HFFc6 (cell line): ENCODE measurements at places on chromosomes 11 and 22.

DNA sequence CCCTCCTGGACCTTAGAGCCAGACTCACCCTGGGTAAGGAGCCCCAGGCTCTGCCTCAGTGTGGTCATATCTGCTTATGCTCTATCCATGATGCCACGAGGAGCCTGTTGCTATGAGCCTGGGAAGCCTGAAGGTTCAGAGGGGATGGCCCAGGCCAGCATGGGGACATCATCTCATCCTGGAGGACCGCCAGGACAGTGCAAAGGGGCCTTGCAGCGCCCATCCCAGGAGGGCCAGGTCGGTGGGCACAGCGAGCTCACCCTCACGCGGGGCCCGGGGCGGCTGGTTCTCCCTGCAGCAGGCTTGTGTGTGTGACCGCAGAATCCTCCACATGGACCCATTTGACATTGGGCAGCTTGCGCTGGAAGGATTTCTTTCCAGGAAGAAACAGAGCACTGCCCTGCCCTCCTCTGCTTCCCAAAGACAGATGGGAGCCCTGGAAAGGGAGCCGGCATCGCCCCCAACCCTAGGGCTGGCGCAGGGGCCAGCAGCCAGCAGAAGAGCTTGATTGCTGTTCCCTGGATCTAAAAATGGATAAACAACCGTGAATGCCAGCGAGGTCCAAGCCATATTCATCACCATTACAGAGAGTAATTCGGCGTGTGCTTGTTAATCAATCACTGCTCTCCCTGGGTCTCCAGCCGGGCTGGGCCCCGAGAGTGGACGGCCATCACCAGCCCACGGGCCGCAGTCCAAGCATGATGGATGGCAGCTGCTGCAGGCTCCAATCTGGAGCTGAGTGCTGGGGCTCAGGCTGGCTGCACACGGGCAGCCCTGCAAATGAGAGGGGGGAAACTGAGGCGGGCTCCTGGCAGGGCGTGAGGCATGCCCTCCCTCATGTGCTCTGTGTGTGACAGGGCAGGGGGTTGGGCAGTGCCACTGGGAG, 739.7 kb downstream of the BRD1 start:
- peaks cover 6% of the 10 kb centered on the region; the same call in 1 of the 2 replicates for H3K36me3 ChIP-seq
- H3K4me3 ChIP-seq, result no peak overlapping the region
- no peak overlapping the region for H3K27ac ChIP-seq
- no peaks in the 10 kb centered on the region for H3K4me1 ChIP-seq

GRCh38 chr11:125941267-125941618, 4.6 kb upstream of the VSIG10L2 start:
- H3K27me3 ChIP-seq, result peaks cover 29% of the 10 kb centered on the region
- H3K4me3 ChIP-seq, result no peak overlapping the region
- no peak for DNase-seq
- H3K27ac ChIP-seq, result no peak overlapping the region

GRCh38 chr11:97815667-97816066, 1205.1 kb upstream of the CNTN5 start:
- no peak for DNase-seq
- H3K36me3 ChIP-seq, result no peaks in the 10 kb centered on the region; the same call in 1 of the 2 replicates
- H3K27me3 ChIP-seq, result peaks cover 2% of the 10 kb centered on the region
- H3K4me1 ChIP-seq, result peaks cover 27% of the 10 kb centered on the region
- no peak overlapping the region for H3K4me3 ChIP-seq

GRCh38 chr11:100731471-100731870, 44.4 kb downstream of the ARHGAP42 start:
- no peaks in the 10 kb centered on the region for H3K36me3 ChIP-seq
- no peaks in the 10 kb centered on the region; the same call in 1 of the 2 replicates for H3K27me3 ChIP-seq
- H3K4me3 ChIP-seq, result no peak overlapping the region
- no peak overlapping the region for H3K27ac ChIP-seq
- DNase-seq, result no peak

DNA sequence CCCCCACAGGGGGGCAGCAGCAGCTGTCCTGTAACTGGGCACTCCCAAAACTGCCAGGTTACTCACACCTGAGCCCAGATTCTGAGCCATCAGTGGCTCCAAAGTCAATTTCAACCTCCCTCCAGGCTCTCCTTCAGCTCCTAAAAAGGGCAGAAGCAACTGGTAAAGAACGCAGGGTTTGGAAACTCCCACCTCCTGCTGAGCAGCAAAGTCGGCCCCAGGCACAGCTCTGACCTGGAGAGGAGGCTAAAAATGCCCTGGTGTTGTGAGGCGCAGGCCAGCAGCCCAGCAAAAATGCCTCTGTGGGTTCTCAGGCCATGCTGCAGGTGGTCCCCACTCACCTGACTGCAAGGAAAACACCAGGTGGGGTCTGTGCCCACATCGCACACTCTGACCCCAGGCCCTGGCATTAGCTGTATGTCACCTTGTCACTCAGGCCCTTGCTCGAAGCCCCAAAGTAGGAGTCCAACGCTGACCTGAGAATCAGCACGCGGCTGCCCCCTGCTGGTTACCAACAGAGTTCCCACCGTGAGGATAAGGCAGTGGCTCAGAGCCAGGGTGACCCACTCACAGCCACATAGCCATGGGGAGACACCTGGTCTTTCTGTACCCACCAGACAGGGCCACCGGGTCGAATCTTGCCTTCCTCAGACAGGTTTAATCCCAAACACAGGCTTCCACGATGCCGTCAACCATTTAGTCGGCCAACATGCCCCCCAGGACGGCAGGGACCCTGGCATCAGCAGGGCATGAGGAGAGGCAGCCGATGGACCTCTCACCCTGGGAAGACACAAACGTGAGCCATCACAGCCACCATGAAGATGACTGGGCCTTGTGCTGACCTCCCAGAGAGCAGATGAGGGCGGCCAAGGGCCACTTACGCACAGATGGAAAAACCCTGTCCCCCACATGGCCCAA, 11.1 kb downstream of the POLR3H start:
- no peak overlapping the region for H3K4me3 ChIP-seq
- peak overlapping the region; percentile 24 for H3K27ac ChIP-seq
- DNase-seq, result peak; percentile 48
- peaks cover 12% of the 10 kb centered on the region for H3K36me3 ChIP-seq
- no peaks in the 10 kb centered on the region; the same call in 1 of the 2 replicates for H3K4me1 ChIP-seq

DNA sequence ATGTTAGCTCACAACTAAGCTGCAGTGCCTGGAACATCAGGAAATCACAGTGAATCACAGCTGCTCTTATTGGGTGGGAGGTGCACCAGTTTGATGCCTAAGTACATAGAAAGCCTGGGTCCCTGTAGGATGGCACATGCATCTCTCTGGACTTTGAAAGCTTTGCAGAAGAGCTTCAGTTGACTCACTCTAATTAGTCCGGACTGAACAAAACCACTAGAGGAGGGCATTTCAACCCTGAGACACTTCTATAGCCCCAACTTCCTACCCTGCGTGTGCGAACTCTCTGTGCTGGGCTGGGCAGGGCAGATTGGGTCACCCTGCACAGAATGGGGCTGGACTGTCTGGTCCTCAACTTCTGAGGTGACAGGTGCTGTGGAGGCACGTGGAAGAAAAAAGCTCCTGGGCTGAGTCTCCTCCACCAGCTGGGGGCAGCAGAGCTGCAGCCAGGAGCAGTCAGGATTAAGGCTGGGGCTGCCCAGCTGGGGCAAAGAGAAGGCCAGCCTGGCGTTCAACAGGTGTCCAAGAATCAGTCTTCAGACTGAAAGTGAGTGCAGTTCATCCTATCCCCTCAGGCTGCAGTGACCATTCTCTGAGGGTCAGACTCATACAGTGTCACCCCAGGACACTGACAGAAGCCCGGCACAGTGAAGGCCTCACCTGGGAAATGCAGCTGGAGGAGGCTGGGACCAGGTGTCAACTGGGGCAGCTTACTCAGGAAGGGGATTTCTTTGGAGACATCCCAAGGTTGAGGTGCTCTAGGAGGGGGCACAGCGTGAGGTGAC, 22.1 kb downstream of the GGTLC2 start:
- peaks cover 14% of the 10 kb centered on the region for H3K27me3 ChIP-seq
- H3K27ac ChIP-seq, result no peak overlapping the region
- no peaks in the 10 kb centered on the region for H3K36me3 ChIP-seq

DNA sequence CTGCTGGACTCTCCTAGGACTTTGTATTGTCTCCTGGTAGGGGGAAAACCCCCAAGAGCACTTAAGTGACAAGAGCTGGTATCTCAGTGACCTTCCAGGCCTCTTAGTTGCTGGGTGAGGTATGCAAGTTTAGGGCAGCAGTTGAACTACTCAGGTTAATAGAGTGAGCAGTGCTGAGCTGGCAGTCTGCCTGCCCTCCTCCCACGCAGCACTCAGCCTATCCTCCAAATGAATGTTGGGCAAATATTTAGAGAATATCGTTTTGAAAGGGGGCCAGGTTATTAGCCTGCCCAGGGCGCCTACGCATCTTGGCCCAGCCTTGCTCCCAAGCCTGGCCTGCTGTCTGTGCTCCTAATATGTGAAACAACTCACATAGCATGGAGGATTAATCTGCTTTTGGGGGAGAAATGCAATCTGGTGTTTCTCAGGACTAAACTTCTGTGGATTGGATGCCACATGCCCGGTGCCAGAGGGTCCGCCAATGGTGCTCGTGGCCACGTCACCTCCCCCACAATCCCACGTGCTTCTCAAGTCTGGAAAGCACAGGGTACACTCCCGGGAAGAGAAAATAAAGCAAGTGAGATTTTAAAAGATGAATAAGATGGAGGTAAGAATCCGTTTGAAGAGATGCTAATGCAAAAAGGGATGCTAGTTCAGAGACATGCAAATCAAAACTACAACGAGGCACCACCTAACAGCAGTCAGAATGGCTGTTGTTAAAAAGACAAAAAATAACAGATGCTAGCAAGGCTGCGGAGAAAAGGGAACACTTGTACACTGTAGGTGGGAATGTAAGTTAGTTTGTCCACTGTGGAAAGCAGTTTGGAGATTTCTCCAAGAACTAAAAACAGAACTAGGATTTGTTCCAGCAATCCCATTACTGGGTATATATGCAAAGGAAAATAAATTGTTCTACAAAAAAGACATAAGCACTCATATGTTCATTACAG, 67.7 kb downstream of the SPON1 start:
- H3K4me1 ChIP-seq, result peaks cover 8% of the 10 kb centered on the region; the same call in 1 of the 2 replicates
- no peaks in the 10 kb centered on the region for H3K36me3 ChIP-seq
- H3K27me3 ChIP-seq, result peaks cover 8% of the 10 kb centered on the region
- no peak for DNase-seq
- no peak overlapping the region for H3K27ac ChIP-seq

DNA sequence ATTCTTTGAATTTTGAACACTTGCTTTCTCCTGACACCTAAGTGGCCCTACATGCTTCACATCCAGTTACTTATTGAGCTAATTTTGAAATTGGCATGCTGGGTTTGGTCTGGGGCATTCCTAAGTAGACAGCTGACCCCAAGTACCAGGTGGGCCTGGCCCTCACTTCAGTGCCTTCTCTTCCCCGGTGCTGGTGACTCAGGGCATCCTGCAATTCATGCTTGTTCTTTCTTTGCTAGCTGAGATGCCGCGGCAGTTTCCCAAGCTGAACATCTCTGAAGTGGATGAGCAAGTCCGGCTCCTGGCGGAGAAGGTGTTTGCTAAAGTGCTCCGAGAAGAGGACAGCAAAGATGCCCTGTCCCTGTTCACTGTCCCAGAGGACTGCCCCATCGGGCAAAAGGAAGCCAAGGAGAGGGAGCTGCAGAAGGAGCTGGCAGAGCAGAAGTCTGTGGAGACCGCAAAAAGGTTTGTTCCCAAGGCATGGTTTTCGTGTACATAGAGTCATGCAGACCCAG, 6.3 kb downstream of the AMPD3 start:
- H3K4me3 ChIP-seq, result no peak overlapping the region
- H3K27ac ChIP-seq, result no peak overlapping the region
- H3K27me3 ChIP-seq, result no peaks in the 10 kb centered on the region; the same call in 1 of the 2 replicates
- peaks cover 34% of the 10 kb centered on the region for H3K36me3 ChIP-seq

DNA sequence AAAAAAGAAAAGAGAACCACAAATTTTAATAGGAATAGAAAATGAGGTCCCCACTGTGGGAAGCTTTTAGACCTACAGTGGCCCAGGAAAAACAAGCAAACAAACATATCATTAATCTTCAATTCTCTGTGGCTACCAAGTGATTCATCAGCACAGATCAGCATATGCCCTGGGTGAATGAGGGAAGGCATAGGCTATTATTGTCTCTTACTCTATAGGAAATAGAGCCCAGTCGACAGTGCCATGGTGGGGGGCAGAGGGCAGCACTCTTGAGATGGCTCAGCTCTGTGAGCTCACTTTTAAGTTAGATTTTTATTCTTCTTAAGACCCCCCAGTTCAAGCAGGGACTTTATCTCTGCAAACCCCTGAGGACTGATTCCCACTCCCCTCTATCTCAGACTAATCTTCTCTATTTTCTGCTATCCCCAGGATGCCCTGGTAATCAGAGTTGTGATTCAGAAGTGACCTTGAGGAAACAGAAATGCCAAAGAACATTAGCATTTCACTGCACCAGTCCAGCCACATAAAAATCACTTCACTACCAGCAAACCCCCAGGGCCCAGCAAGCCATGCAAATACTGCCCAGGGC, 9.5 kb upstream of the FEZ1 start:
- DNase-seq, result no peak
- no peak overlapping the region for H3K27ac ChIP-seq
- H3K36me3 ChIP-seq, result no peaks in the 10 kb centered on the region

- peaks cover 35% of the 10 kb centered on the region for H3K27me3 ChIP-seq
- H3K4me1 ChIP-seq, result peaks cover 6% of the 10 kb centered on the region; the same call in 1 of the 2 replicates
- peak overlapping the region; percentile 86 for H3K4me3 ChIP-seq
- H3K27ac ChIP-seq, result no peak overlapping the region
- no peak for DNase-seq
These were observed 63.6 kb downstream of the NFAM1 start for GRCh38 chr22:42368379-42369249.

GRCh38 chr11:90223248-90223585, 368 bp upstream of the CHORDC1 start:
- H3K36me3 ChIP-seq, result peaks cover 30% of the 10 kb centered on the region
- peak overlapping the region; percentile 95 for H3K27ac ChIP-seq
- H3K27me3 ChIP-seq, result no peaks in the 10 kb centered on the region; the same call in 1 of the 2 replicates
- H3K4me1 ChIP-seq, result peaks cover 37% of the 10 kb centered on the region
- H3K4me3 ChIP-seq, result peak overlapping the region; percentile 100

DNA sequence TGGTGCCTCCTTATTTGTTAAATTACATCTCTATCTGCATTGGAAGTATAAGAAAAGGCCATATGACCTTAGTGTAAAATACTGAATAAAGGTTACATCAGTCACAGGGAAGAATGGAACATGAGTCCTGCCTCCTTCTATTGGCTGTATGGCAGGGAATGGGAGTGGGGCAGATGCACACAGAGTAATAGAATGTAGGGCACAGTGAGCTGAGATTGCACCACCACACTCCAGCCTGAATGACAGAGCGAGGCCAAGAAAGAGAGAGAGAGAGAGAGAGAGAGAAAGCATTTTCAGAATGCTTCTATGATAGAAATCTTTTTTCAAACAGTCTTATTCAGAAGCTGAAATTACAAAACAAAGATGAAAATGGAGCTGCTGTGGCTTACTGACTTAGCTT, 58.8 kb downstream of the SLN start:
- DNase-seq, result no peak
- no peaks in the 10 kb centered on the region for H3K36me3 ChIP-seq
